ENCODE measurements at places on chromosomes 13 and 19. TPM values are rescaled to one million over a fixed set of nuclear protein-coding genes. Genes with fewer than 3 reads are reported as not detected.

ATP4A gene
- not detected for total RNA-seq

WDR87 gene
- total RNA-seq, result not detected

GRCh38 chr13:91025442-91025841, 322.0 kb upstream of the MIR17HG start:
- DNase-seq, result no peak

DNA sequence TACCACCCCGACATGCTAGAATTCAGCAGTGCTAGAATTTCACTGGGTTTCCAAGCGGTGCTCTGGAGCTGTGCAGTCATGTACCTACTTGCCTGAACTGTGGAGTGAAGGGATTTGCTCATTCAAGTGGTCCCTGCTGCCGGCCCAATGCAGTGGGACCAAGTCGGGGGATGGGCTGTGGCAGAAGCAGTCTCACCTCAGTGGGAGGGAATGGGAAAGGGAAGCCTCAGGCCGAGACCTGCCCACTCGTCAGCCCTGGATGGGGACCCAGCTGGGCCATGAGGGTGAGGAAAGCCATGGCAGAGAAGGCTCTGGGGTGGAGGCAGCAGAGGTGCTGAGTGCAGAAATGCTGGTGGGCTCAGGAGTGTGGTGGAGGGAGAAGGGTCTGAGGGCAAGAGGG, 14.9 kb downstream of the KLHL26 start:
- no peak for DNase-seq

DNA sequence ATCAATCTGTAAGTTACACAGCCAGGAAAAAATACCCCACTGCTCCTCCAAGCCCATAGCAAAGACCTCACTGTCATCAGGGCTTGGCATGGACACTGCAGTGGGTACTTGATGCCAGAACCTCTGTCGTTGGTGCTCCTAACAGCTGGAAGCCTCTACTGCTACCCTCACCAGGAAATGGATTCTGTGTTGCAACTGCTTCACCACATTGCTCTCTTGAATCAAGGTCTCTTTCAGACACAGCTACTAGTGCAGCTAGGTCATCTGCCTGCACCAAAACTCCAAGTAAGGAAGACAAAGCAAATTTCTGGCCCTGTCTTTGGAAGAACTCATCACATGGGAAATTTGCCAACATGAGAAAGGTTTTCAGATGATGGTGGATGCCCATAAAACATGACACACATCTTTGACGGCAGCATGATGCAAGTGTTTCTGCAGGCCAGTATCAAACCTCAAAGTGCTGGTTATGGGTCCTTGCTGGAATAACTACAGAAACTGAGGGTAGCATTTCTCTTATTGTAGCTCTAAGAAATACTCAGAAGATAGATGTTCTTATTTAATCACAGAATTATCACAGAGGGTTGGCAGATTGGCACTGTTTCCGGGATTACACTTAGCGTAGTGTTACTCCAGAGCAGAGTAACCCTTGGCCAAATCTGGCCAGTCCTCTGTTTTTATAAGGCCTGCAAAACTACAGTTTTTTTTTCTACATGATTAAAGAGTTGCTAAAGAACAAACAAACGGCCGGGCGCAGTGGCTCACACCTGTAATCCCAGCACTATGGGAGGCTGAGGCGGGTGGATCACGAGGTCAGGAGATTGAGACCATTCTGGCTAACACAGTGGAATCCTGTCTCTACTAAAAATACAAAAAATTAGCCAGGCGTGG, 12.9 kb upstream of the PCCA start:
- DNase-seq, result no peak

- DNase-seq, result no peak
Measured at GRCh38 chr19:29294343-29294811, 81.4 kb upstream of the UQCRFS1 start.

- DNase-seq, result no peak
Measured at GRCh38 chr13:101915755-101916107, 463.3 kb downstream of the ITGBL1 start.

- no peak for DNase-seq
Measured at GRCh38 chr19:56837492-56838023, 3.0 kb downstream of the PEG3 start.

- DNase-seq, result peak; percentile 41
Measured at GRCh38 chr13:95275322-95276036, 25.8 kb downstream of the ABCC4 start.

DNA sequence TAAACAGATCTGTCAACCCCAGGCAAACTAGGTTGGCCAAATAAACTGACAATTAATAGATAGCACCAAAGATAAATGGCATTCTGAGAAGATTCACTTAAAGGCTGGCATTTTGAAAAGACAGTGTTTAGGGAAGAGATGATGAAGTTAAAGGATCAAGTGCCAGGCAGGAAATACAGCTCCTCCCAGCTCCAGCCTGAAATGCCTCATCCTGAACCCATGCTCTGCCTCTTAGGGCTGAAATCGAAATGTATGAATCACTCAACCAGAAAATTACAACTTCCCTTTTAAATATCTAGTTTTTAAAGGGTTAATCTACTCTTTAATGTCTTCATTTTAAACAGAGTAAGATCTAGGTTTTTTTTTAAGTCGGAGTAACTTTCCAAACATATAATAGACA, 171.2 kb upstream of the UBL3 start:
- no peak for DNase-seq

- no peak for DNase-seq
Measured at GRCh38 chr13:90768116-90768515, 579.4 kb upstream of the MIR17HG start.

GRCh38 chr13:33543089-33543459, 257.5 kb upstream of the STARD13 start:
- no peak for DNase-seq

GRCh38 chr13:29379281-29379680, 216.2 kb downstream of the SLC7A1 start:
- no peak for DNase-seq

GRCh38 chr13:100497389-100497788, 91.2 kb downstream of the GGACT start:
- peak; percentile 92 for DNase-seq

All from myocyte (in vitro differentiated cells).